Stimulated activated CD4-positive, alpha-beta T cell treated with anti-CD3 and anti-CD28 coated beads, Interleukin-2, amount 100 ng/mL, for 4 hours (primary cell): ENCODE measurements at places on chromosomes 7 and 10.

- DNase-seq, result no peak
Measured at GRCh38 chr7:110693344-110693743, 397.6 kb upstream of the LRRN3 start.

DNA sequence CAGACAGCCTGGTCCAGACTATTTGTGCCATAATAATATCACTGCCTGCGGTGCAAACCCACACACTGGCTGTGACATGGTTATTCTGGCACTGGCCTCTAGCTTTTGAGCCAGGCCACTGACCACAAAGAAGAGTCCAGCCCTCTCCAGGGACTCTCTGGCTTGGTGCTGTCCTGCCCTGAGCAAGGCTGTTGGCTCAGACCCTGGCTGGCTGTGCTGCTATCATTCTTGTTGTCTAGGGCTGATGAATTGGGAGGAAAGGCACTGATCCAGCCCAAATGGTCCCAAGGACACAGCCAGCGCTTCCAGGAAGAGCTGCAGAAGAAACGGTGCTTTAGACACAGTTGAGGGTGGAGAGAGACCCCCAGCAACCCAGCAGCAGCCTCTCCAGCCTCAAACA, 80.8 kb downstream of the TMEM130 start:
- DNase-seq, result no peak

DNA sequence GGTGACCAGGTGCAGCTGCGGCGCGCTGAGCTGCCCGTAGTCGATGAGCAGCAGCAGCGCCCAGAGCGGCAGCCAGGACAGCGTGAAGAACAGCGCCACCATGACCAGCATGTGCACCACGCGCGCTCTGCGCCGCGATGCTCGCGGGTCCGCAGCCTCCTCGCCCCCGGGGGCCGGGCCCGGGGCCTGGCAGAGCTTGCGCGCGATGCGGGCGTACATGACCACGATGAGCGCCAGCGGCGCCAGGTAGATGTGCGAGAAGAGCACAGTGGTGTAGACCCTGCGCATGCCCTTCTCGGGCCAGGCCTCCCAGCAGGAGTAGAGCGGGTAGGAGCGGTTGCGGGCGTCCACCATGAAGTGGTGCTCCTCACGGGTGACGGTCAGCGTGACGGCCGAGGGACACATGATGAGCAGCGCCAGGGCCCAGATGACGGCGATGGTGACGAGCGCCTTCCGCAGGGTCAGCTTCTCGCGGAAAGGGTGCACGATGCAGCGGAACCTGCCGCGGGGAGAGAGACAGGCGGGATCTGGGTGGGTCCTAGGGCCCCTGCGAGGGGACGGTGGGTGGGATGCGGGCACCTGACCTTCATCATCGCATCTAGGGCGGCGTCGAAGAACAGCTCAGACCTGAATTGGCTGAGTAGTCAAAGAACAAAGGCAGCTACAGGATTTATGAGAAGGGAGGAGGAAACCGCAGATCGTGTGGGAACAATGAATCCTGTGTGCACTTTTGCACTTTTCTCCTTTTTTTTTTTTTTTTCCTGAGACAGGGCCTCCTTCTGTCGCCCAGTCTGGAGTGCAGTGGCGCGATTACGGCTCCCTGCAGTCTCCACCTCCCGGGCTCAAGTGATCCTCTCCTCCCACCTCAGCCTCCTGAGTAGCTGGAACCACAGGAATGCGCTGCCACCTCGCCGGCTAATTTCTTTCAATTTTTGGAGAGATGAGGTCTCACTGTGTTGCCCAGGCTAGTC, 22.4 kb upstream of the PPA1 start:
- no peak for DNase-seq

DNA sequence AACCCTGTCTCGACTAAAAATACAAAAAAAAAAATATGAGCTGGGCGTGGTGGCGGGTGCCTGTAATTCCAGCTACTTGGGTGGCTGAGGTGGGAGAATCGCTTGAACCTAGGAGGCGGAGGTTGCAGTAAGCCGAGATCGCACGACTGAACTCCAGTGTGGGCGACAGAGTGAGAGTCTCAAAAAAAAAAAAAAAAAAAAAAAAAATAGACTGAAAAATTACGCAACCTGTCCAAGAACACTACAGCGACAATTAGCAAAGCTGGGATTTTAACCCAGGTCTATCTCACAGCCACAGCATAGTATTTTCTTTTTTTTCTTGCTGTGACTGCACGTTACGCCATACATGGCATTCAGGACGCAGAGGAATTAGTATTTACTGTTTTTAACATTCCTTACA, 1.1 kb upstream of the RABGEF1 start:
- no peak for DNase-seq

DNA sequence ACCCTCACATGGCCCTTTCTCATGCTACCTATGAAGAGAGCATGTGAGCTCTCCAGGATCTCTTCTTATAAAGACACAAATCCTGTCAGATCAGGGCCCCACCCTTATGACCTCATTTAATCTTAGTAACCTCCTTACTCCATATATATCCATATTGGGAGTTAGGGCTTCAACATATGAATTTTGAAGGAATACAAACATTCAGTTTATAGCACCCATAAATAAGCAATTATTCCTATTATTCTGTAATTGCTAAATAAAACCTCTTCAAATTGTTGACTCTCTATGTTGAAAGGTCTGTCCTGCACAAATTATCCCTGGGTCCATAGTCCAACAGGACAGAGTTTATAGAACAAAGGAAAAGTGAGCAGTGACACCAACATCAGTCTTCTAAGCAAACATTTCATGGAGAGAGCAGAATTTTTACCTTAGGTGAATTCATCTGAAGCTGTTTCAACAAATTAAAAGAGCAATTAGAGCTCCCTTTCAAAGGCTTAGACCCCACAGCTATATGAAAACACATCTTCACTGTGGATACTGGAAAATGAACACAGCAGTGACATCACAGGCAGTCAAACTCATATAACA, 12.2 kb downstream of the DOCK4 start:
- no peak for DNase-seq

- DNase-seq, result no peak
Measured at GRCh38 chr7:1404898-1405548, 54.2 kb downstream of the MICALL2 start.

DNA sequence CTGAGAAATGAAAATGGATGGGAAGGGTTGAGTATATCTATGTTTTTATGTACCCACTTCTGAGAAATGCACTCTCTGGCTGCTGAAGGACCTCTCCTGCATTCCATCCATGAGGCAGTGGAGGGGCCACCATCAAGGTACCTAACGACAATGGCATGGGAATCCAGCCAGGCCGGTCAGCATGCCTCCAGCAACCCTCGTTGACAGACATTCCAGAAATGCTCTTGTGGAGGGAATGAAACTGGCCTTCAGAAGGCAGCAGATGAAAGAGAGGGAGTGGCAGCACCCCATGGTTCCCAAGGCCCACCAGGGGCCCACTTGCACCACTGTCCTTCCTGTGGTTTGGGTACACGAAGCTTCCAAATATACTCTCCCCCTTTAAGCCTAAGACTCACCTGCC, 269.0 kb downstream of the ARHGAP12 start:
- no peak for DNase-seq

- DNase-seq, result no peak
Measured at GRCh38 chr7:100722480-100723212, 2.4 kb downstream of the EPO start.

DNA sequence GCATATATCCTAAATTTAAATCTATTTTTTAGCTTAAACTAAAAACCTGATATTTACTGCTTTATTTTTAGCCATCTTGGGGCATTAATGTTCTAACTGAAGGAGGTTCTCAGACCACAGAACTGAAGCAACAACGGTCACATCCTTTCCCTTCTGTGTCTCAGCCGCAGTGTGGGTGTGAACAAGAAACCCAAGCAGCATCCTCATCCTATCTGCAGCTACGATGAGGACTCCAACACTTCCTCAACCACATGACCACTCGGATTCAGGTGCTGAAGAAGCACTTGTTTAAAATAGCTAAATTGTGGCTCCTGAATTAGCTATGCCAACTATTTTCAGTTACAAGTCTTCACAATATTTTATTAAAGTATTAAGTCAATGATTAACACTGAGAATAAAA, 5.3 kb downstream of the ESYT2 start:
- no peak for DNase-seq

- no peak for DNase-seq
Measured at GRCh38 chr7:87148332-87148955, 3.8 kb upstream of the DMTF1 start.

DNA sequence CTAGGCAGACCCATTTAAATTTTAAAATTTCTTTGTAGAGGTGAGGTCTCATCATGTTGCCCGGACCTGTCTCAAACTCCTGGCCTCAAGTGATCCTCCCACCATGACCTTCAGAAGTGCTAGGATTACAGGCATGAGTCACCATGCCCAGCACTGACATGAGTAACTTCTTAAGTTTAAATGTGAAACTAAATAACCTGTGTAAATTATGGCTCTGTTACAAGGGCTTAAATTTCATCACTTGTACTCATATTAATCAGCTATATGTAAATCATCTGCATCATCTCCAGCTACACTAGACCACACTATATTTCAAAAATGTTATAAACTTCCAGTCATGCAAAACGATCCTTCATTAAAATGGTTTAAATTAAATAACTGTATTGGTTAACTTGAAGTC, 56.1 kb downstream of the ATAD1 start:
- DNase-seq, result peak; percentile 24

- DNase-seq, result no peak
Measured at GRCh38 chr7:26898891-26899290, 34.5 kb upstream of the SKAP2 start.

- no peak for DNase-seq
Measured at GRCh38 chr10:129768437-129769355, 195.4 kb downstream of the EBF3 start.
